A549 treated with CpdA at 1 μM for 4 hours (cell line): ENCODE measurements at places on chromosomes 11 and 22. TPM values are rescaled to one million over a fixed set of nuclear protein-coding genes. Genes with fewer than 3 reads are reported as not detected.

OR10A2 gene
- total RNA-seq = not detected in 5 replicates

IGF2 gene
- total RNA-seq = 1.3 to 3.3 TPM (median 1.9 TPM) in 5 replicates

UBE4A gene
- total RNA-seq = 9.1 to 12.4 TPM (median 10.2 TPM) in 5 replicates

GGTLC3 gene
- not detected in 5 replicates for total RNA-seq

RTN4R gene
- total RNA-seq = 6.1 to 10.9 TPM (median 8.8 TPM) in 5 replicates

RFPL2 gene
- 0.09 to 0.30 TPM (median 0.20 TPM) in 5 replicates for total RNA-seq
